Muscle of arm (tissue), 14 donors: ENCODE measurements at places on chromosomes 5 and 9. TPM values are rescaled to one million over a fixed set of nuclear protein-coding genes. Genes with fewer than 3 reads are reported as not detected.

- DNase-seq = no peak
Measured at GRCh38 chr9:8382266-8382665, 582.7 kb upstream of the DMAC1 start.

DNA sequence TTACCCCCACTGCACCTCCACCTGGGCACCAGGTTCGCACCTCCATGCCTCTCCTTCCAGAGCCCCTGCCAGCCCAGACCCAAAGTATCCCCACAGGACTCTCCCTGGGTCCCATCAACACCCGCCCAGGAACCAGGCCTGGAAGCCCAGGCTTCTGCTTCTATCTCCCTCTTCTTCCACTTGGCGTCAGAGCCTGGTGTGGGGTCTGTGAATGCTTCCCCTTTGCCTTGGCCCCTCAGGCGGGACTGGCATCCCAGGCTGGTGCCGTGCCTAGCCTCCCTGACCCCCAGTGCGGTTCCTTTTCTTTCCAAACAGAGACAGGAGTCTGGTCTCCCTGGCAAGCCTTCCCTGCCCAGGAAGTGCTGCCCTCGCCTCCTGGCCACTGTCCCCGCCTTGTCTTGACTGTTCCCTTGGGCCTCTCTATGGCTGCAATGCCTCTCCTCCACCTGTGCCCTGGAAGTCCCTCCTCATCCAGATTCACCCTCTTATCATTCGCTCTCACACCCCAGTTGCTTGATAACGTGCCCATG is 7.8 kb upstream of the TBC1D9B start:
- DNase-seq = no peak

Gene C1QTNF2
- 23.2 TPM for polyA plus RNA-seq

- no peak for DNase-seq
Measured at GRCh38 chr5:135988546-135988945, 33.8 kb upstream of the LECT2 start.

DNA sequence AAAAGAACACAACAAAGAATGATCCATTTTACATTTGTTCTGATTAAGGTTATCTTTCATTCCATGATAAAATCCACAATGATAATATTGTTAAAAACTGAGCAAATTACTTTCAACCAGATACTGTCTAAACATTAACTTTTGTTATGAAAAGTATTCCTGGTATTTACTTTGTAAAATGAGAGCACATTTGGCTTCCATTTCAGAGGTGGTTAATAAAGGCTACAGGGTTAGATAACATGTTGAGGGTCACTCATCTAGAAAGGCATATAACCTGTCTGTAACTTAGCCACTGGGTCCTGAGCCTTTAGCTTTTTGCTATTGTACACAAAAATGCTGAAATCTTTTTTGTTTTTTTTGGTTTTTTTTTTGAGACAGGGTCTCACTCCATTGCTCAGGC is 99.3 kb downstream of the ANXA2R start:
- DNase-seq = no peak

Gene CTXN3
- polyA plus RNA-seq = 0.45 TPM

Gene UIMC1
- 29.2 TPM for polyA plus RNA-seq

DNA sequence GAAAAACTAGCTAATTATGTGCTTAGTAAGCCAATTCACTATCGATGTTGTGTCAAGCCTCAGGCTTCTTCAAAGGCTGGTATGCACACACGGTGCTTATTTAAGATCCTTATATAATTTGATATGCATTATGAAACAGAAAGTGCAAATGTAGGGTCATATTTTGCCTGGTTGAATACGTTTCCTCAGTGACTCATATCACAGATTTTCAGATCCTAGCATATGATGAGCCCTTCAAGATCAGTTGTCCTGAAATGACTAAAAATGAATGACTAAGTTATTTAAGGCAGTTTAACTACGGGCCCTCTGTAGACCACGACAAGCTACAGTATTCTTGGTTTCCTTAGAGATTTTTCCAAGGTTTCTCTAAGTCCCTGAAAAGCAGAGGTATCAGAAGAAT is 778.3 kb downstream of the PRELID2 start:
- DNase-seq = no peak

Gene GZMA
- 0.59 TPM for polyA plus RNA-seq

Gene NEURL1B
- polyA plus RNA-seq = 34.3 TPM

Gene ATOX1
- polyA plus RNA-seq = 45.5 TPM

DNA sequence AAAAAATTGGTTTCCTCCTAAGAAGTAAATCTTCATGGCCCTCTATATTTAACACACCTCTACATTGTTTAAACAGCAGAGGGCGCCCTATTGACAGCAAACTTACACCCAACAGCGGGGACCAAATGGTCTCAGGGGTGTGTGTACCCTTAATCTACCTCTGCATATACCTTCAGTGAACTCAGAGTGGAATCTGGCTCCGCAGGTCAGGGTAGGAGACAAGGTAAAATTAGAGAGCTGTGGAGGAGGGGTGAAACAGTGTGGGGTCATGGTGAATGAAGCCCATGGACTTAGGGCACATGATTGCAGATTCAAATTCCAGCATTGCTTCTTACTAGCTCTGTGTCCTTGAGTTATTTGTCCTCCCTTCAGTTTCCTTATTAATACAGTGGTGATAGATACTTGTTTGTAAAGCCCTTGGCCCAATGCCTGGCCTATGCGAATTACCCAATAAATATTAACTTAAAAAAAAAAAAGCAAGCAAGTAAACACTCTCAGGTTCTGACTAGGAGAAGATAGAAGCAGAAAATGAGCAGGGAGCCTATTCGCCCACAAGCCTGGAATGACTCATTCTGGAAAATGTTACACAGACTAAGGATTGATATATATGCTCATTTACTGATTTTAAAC is 122.9 kb downstream of the CAVIN4 start:
- no peak for DNase-seq

Gene KIF24
- polyA plus RNA-seq = 7.7 TPM

Gene SLC6A7
- 0.62 TPM for polyA plus RNA-seq

GRCh38 chr9:113427629-113428028 is 17.1 kb downstream of the C9orf43 start:
- DNase-seq = no peak

Gene NUP214
- 25.6 TPM for polyA plus RNA-seq

GRCh38 chr5:38660194-38660668 is 103.8 kb upstream of the LIFR start:
- no peak for DNase-seq

Gene CDH9
- not detected for polyA plus RNA-seq

DNA sequence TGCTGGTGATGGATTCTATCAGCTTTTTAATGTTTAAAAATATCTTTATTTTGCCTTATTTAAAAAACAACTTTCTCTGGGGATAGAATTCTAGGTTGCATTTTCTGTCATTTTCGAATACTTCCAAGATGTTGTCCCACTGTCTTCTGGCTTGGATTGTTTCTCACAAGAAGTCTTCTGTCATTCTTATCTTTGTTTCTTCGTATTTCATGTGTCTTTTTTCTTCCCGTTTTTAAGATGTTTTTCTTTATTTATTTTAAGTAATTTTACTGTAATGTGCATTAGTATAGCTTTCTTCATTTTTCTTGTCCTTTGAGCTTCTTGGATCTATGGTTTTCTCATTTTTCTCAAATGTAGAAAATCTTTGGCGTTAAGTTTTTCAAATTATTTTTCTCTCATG is 19.1 kb downstream of the STX17 start:
- DNase-seq = no peak

Gene ORM2
- polyA plus RNA-seq = not detected

DNA sequence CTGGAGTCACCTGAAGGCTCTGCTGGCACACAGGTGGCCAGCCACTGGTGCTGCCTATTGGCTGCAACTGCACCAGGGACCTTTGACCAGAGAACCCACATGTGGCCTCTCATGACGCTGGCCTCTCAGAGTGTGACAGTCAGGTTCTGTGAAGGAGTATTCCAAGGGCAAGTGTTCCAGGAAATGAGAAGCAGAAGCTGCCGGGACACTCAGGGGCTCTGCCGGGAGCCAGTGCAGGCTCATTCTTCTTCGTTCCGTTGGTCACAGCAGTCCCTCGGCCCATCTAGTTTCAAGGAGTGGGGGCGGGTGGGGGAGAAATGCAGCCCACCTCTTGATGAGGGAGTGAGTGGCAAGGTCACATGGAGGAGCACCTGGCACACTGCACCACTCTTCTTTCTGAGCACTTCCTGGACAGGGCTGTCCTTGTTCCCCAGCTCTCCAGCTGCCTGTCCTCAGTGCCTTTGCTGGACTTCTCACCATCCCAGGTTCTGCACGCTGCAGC is 237.5 kb downstream of the GADD45G start:
- no peak for DNase-seq

- DNase-seq = peak; percentile 67
Measured at GRCh38 chr9:89675058-89675742, 70.4 kb downstream of the GADD45G start.

Gene ANKRD34B
- 0.53 TPM for polyA plus RNA-seq

- peak; percentile 94 for DNase-seq
Measured at GRCh38 chr5:60699609-60700415, at the start of gene DEPDC1B. Gene DEPDC1B, minus strand, starts transcription at chr5:60700166. Its CDS starts 73 bp downstream, at chr5:60700093.

Gene GOLGA2
- 88.1 TPM for polyA plus RNA-seq

GRCh38 chr5:112529525-112529924 is 110.4 kb upstream of the EPB41L4A start:
- DNase-seq = no peak

- DNase-seq = peak; percentile 11
Measured at GRCh38 chr9:83432104-83432627, 106.0 kb downstream of the FRMD3 start.

DNA sequence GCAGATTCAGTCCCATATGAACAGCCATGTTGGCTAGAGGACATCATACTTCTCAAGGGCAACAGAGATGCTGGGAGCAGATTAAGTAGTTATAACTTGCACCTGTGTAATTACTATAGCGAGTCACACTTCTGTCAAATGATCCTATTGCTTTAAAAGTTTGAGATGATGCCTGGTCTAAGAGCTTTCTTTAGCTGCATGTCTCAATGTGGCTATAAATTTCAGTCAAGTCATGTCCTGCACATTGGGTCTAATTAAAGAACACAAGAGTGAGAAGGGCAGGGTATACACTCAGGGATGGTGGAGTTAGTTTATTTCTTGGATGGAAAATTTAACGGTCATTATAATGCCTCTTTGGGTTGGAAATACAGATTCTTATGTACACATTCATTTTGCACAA is 557.3 kb downstream of the RAB3C start:
- DNase-seq = no peak

Gene SPATA31E1
- polyA plus RNA-seq = not detected

- peak; percentile 7 for DNase-seq
Measured at GRCh38 chr9:101119206-101119819, 90.8 kb downstream of the PLPPR1 start.

DNA sequence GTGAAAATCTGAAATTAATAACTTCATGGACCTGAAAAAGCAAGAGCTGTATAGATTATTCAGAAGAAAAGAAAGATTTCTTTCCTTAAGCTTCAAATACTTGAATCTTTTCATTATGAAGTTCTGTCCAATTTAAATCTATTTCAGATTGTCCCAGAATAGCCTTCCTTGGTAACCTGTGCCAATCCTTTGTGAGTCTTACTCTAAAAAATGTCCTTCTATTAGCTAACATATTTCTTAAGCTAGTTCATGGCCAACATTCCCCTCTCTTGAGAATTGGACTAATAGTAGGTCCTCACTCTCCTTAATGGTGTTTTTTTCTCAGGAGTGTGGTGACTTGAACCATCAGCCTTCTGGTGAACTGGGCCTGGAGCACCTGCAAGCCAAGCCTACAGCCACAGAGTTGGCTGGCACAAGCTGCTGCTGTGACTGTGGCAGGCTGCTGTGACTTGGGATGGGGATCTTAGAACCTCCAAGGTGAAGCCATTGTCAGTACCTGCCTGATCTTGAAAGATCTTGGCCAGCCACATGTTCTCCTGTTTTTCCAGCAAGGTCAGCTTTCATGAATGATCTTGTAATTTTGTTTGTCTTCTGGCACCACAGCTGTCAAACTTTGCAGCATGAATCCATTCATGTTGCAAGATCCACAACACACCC is 262.6 kb upstream of the MAP3K1 start:
- DNase-seq = no peak

Gene IFNK
- not detected for polyA plus RNA-seq

DNA sequence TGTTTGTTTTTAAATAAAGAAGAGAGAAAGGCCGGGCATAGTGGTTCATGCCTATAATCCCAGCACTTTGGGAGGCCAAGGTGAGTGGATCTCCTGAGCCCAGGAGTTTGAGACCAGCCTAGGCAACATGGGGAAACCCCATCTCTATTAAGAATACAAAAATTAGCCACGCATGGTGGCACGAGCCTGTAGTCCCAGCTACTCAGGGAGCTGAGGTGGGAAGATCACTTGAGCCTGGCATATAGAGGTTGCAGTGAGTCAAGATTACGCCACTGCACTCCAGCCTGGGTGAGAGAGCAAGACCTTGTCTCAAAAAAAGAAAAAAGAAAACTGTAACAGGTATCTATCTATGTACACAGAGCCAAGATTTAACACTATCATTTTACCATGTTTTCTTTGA is 34.2 kb upstream of the CDC42SE2 start:
- no peak for DNase-seq

DNA sequence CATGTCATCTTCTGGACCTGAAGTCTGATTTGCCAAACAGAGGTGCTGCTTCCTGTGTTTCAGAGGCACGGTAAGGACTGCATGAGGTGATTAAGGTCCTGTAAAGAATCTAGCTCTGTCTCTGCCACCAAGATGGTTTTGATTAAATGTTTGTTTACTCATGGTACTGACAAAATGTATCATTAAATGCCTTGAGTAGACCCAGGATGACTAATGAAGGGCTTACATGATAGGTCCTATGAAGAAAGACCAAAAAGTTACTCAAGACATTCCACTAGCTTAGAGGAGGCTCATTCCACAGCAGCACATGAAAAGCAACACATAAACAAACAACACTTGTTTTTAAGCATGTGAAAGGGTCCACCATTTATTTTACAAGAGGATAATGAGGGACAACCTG is 100.9 kb downstream of the BOD1 start:
- DNase-seq = no peak

- no peak for DNase-seq
Measured at GRCh38 chr9:18935541-18935940, 97.5 kb downstream of the SAXO1 start.

DNA sequence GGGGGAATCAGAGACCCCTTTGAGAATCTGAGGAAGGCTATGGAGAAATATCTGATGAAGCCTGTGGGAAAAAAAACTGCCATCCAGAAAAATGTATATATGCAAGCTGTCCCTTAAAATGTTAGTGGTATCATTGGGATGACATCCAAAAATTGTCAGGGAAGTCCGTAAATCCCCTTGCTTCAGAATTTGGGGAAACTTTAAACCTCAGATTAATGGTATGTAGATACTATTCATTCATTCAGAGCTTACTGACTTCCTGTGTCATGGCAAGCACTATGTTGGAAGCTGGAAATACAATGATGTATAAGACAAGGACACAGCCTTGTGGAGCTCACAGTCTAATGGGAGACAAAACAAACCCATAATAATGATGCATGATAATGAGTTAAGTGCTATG is 10.9 kb upstream of the MOB3B start:
- DNase-seq = no peak

GRCh38 chr5:77454123-77454522 is 38.0 kb downstream of the WDR41 start:
- DNase-seq = no peak

- DNase-seq = no peak
Measured at GRCh38 chr5:173475780-173476179, 140.7 kb downstream of the BOD1 start.

DNA sequence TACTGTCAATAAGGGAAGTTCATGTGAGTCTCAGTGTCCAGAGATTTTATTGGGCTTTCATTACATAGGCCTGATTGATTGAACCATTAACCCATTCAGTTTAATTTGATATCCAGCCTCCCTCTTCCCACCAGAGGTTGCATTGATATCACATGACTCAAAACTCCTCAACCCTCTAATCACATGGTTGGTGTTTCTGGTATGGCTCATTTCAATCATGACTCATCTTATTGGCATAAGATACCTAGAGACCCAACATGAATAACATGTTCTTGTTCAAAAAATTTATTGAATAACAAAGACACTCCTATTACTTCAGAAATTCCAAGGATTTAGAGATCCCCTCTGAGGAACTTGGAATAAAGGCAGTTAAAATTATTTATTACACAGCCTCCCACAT is 982.2 kb downstream of the TLE1 start:
- no peak for DNase-seq
